ENCODE measurements at places on chromosomes 2 and 18. TPM values are rescaled to one million over a fixed set of nuclear protein-coding genes. Genes with fewer than 3 reads are reported as not detected.

SETBP1 gene
- 17.6 TPM for polyA plus RNA-seq

FKBP7 gene
- 51.7 TPM for polyA plus RNA-seq

CAVIN2 gene
- 35.3 TPM for polyA plus RNA-seq

GREB1 gene
- 10.9 TPM for polyA plus RNA-seq

BMP10 gene
- not detected for polyA plus RNA-seq

FBXO15 gene
- 0.53 TPM for polyA plus RNA-seq

IRS1 gene
- 22.1 TPM for polyA plus RNA-seq

SERPINB3 gene
- polyA plus RNA-seq: not detected

STPG4 gene
- not detected for polyA plus RNA-seq

PSMA8 gene
- polyA plus RNA-seq: 0.16 TPM

DNA sequence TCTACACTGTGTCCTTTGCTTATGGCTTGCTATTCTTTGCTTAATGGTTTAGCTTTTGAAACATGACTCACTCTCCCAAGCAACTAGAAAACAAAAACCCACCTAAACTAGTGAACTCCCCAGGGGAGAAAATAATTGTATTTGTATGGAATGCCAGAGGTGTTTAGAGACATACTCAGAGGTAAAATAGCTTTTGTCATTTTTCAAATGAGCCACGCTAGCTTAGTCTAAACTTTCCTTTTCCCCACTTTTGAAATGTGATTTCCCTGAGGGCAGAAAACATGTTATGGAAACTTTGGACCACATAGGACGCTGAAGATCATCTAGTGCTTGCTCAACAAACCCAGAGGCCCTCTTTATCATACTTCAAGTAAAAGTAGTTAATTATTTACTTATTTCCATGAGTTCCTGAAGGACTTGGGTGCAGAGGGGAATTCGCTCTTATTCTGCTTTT is 16.5 kb upstream of the CYTIP start:
- DNase-seq: peak; percentile 46
- peaks cover under 1% of the 10 kb centered on the region for H3K4me1 ChIP-seq
- H3K27me3 ChIP-seq: no peaks in the 10 kb centered on the region
- no peaks in the 10 kb centered on the region for H3K36me3 ChIP-seq

DNA sequence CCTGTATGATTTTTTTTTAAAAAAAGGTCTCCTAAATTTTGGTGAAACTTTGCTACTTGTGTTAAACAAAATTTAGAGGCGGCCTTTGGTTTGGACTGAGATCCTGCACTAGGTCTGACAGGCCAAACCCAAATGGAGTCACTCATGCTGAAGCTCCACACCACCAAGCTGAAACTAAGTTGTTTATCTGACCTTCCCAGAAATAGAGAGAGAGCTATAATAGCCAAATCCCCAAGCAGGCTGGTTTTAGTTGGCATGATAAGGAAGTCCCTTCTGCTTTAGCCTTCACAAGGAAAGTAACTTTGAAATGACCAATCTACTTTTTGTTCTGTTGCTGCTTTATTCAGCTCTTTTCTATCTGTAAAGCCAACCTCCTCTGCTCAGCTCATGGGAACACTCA is 17.1 kb upstream of the THUMPD2 start:
- H3K4me1 ChIP-seq: no peaks in the 10 kb centered on the region
- H3K27me3 ChIP-seq: no peaks in the 10 kb centered on the region
- H3K36me3 ChIP-seq: no peaks in the 10 kb centered on the region

DNA sequence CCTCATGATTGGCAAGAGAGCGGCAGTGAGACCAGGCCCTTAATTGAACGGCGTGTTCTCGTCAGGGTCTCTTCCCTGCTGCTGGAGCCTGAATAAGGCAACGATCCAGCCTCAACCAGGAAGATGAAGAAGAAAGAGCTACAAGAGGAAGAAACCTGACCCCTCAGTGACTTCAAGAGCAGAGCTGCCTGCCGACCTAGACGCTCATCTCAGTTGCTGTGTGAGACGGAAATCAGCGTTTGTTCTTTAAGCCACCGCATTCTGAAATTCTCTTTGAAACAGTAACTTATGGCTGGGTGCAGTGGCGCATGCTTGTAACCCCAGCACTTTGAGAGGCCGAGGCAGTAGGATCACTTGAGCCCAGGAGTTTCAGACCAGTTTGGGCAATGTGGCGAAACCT is 29.6 kb upstream of the KCNG3 start:
- H3K36me3 ChIP-seq: no peaks in the 10 kb centered on the region
- H3K27ac ChIP-seq: no peak overlapping the region
- DNase-seq: no peak
- H3K27me3 ChIP-seq: no peaks in the 10 kb centered on the region
- no peak overlapping the region for H3K4me3 ChIP-seq

DNA sequence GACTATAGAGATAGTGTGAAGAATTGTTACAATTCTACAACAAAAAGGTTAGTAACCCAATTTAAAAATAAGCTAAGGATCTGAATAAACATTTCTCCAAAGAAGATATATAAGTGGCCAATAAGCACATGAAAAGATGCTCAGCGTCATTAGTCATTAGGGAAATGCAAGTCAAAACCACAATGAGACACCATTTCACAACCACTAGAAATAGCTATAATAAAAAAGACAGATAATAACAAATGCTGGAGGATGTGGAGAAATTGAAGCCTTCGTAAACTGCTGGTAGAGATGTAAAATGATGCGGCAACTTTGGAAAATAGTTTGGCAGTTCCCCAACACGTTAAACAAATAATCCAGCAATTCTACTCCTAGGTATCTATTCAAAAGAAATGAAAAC is 366.5 kb upstream of the POU3F3 start:
- no peak for DNase-seq
- no peaks in the 10 kb centered on the region for H3K4me1 ChIP-seq
- no peaks in the 10 kb centered on the region for H3K27me3 ChIP-seq
- no peak overlapping the region for H3K4me3 ChIP-seq
- no peaks in the 10 kb centered on the region for H3K36me3 ChIP-seq

DNA sequence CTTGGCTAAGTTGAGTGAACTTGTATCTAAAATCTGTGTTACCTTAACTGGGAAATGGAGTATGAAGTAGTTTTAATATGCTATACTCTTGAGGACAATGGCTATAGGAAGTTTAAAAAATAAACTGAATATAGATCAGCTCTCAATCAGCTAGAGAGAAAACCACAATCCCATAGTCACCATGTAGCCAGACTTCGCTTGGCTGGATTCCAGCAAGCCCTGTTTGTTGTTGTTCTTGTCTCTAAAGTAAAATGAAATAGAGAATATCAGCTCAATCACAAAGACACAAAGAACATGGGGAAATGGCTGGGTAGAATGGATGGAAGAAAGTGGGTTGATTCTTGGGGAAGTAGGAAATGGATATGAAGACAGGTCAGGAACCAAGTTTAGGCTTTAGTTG is 234.9 kb downstream of the PHLPP1 start:
- H3K4me3 ChIP-seq: no peak overlapping the region
- no peaks in the 10 kb centered on the region for H3K27me3 ChIP-seq
- peaks cover 11% of the 10 kb centered on the region for H3K36me3 ChIP-seq

DNA sequence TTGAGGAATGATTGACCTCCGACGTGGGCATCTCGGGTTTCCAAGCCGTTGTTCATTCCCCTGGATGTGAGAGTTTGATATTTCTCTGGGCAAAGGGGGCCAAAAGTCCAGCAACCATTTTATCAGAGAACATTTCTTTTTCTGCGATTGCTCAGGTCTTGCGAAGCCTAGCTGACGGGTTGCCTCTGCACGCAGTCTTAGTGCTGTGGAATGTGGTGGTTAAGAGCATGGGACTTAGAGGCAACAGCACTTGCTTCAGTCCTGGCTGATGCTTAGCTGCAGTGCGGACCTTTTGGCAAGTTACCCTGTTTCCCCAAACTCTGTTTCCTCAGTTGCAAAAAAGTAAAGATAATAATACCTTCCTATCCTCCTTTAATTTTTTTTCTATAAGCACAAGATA is 45.0 kb downstream of the FAP start:
- no peak overlapping the region for H3K27ac ChIP-seq
- no peak for DNase-seq
- no peak overlapping the region for H3K4me3 ChIP-seq
- no peaks in the 10 kb centered on the region for H3K27me3 ChIP-seq
- no peaks in the 10 kb centered on the region for H3K4me1 ChIP-seq

DNA sequence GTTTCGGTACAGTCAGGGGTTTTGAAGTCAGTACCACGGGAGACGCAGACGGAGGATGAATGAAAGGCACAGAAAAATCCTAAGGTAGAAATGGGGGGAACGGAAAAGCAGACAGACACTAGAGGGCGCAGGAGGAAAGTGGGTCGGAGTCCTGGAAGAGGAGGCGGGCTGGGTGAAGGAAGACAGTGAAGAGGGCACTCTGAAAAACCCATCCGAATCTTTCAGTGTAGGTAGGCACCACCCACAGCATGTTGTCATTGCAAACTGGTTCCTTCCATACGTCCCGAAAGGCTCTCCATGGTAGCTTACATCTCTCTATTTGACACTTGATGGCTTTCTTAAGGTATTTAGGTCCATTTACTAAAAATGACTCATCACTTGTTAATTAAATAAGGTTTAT is 18.5 kb upstream of the ZNF236 start:
- no peak overlapping the region for H3K27ac ChIP-seq
- H3K4me1 ChIP-seq: peaks cover 7% of the 10 kb centered on the region
- peaks cover 7% of the 10 kb centered on the region for H3K27me3 ChIP-seq
- DNase-seq: peak; percentile 63

GRCh38 chr2:54878182-54878581 is 154.7 kb downstream of the EML6 start:
- H3K4me1 ChIP-seq: peaks cover 12% of the 10 kb centered on the region
- DNase-seq: no peak
- no peak overlapping the region for H3K4me3 ChIP-seq
- no peaks in the 10 kb centered on the region for H3K36me3 ChIP-seq
- no peak overlapping the region for H3K27ac ChIP-seq

DNA sequence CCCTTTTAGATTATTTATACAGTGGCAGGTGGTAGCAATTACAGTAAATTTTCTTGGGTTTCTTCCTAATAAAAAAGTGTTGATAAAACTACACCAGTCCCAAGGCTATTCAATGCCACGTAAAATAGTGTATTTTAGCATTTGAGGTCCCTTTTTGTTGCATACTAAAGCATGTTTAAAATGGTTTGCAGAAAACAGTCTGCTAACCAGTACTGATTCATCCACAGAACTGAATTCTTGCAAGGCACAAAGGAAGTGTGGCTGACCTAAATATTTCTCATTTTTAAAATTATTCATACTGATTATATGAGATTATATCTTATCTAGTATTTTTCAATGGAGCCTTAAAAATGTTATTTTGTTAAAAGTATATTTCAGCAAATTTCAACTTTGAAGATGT is 98.1 kb downstream of the SMAD2 start:
- H3K27ac ChIP-seq: no peak overlapping the region
- no peak for DNase-seq
- H3K36me3 ChIP-seq: peaks cover 6% of the 10 kb centered on the region
- no peaks in the 10 kb centered on the region for H3K4me1 ChIP-seq
- no peak overlapping the region for H3K4me3 ChIP-seq
- H3K27me3 ChIP-seq: no peaks in the 10 kb centered on the region

- no peaks in the 10 kb centered on the region for H3K27me3 ChIP-seq
- DNase-seq: peak; percentile 91
- peak overlapping the region; percentile 39 for H3K27ac ChIP-seq
- no peaks in the 10 kb centered on the region for H3K36me3 ChIP-seq
These were observed 73.7 kb downstream of the RBMS1 start for GRCh38 chr2:160419776-160420505.

DNA sequence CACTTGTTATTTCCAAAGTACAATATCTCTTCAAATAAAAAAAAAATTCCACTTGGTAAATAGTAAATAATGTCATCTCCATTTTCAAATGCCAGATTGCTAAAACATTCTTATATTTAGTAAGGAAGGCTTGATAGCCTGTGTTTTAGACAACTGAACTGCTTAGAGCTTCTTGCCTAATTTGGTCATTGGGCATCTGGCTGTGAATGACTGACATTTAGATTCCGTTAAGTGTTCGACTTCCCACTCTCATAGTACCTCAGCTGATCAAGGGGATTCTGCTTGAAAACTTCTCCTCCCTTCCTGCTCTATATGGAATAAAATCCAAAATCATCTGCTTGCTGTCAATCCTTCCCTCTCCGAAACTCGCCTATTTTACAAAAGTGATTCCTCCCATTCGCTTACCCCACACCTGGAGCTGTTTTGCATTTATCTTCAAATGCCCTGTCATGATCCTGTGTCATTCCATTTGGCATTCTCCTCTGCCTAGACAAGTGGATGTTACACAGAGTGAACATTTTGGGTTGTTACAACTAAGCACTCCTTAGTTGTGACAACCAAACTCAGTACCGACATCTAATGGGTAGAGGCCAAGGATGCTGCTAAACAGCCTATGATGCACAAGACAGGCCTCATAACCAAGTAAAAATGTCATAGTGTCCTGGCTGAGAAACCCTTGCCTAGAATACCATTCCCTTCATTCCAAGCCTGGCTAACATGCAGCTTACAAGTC is 181.0 kb downstream of the CDH2 start:
- no peaks in the 10 kb centered on the region for H3K36me3 ChIP-seq
- H3K4me3 ChIP-seq: no peak overlapping the region
- no peak overlapping the region for H3K27ac ChIP-seq
- no peak for DNase-seq

GRCh38 chr18:26479065-26479680 is 69.2 kb downstream of the KCTD1 start:
- no peaks in the 10 kb centered on the region for H3K36me3 ChIP-seq
- no peak for DNase-seq
- peaks cover 2% of the 10 kb centered on the region for H3K4me1 ChIP-seq
- H3K27me3 ChIP-seq: no peaks in the 10 kb centered on the region
- peak overlapping the region; percentile 23 for H3K27ac ChIP-seq

DNA sequence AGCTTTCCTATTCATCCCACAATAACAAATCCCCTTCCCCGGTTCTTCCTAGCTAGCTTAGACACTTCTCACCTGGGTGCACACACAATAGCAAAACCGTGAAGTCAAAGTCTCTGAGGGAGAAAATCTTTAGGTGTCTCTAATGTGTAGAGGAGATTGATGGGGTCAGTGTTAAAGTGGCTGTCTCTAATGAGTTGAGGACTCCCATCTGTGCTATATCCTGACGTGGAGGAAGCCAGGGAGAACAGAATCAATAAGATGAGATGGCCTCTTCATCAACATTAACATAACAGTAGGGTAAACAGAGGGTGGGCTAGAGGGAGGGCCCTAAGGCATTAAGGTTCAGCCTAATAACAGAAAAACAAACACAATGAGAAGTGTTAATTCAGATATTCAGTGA is 120.4 kb downstream of the SLC5A7 start:
- H3K27me3 ChIP-seq: no peaks in the 10 kb centered on the region
- no peak overlapping the region for H3K27ac ChIP-seq
- H3K4me3 ChIP-seq: no peak overlapping the region
- H3K36me3 ChIP-seq: no peaks in the 10 kb centered on the region
- DNase-seq: no peak

DNA sequence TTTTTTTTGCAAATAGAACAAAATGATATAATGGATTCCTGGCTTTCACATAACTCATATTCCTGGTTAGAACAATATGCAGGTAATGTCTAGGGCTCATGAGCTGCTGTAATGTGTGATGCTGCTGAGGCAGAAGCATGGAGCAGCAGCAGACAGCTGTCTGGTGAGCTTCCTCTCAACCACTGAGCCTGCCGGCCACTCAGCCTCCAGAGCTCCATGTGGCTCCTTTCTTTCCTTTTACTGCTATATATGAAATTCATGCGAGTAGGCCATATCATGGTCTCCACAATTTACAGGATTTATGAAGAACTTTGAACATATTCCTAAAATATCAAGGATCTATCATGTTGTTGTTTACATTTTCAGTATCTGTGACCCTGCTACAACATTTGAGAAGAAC is 120.9 kb downstream of the MEP1B start:
- DNase-seq: no peak
- no peaks in the 10 kb centered on the region for H3K36me3 ChIP-seq
- H3K27me3 ChIP-seq: no peaks in the 10 kb centered on the region
- H3K4me1 ChIP-seq: peaks cover 18% of the 10 kb centered on the region

- no peaks in the 10 kb centered on the region for H3K36me3 ChIP-seq
- no peak overlapping the region for H3K4me3 ChIP-seq
- peaks cover 6% of the 10 kb centered on the region for H3K27me3 ChIP-seq
- no peak overlapping the region for H3K27ac ChIP-seq
These were observed 166.7 kb downstream of the SH3RF3 start for GRCh38 chr2:109295781-109296117.
